CD8-positive, alpha-beta T cell (primary cell): ENCODE measurements at places on chromosomes 3 and 15. TPM values are rescaled to one million over a fixed set of nuclear protein-coding genes. Genes with fewer than 3 reads are reported as not detected.

TEX55 gene
- not detected for total RNA-seq

DOCK3 gene
- total RNA-seq = 3.0 TPM

LMAN1L gene
- total RNA-seq = not detected

PRKAR2A gene
- total RNA-seq = 75.6 TPM

PLAAT1 gene
- not detected for total RNA-seq

FMN1 gene
- total RNA-seq = 0.19 TPM

IL5RA gene
- not detected for total RNA-seq

SYNPR gene
- not detected for total RNA-seq

CIDEC gene
- not detected for total RNA-seq

GMNC gene
- not detected for total RNA-seq

POC1A gene
- total RNA-seq = 0.42 TPM

TUSC7 gene
- total RNA-seq = not detected

IGDCC3 gene
- not detected for total RNA-seq

KBTBD13 gene
- total RNA-seq = not detected

CPNE9 gene
- 0.60 TPM for total RNA-seq

NGRN gene
- total RNA-seq = 57.8 TPM

FOXL2NB gene
- not detected for total RNA-seq
